Activated gamma-delta T cell treated with anti-CD3 and anti-CD28 coated beads, Interleukin-2, amount 50 U/mL, for 16 hours (primary cell): ENCODE measurements at places on chromosomes 4 and X.

GRCh38 chr4:86582410-86582809 is 11.7 kb upstream of the PTPN13 start:
- no peak for DNase-seq

DNA sequence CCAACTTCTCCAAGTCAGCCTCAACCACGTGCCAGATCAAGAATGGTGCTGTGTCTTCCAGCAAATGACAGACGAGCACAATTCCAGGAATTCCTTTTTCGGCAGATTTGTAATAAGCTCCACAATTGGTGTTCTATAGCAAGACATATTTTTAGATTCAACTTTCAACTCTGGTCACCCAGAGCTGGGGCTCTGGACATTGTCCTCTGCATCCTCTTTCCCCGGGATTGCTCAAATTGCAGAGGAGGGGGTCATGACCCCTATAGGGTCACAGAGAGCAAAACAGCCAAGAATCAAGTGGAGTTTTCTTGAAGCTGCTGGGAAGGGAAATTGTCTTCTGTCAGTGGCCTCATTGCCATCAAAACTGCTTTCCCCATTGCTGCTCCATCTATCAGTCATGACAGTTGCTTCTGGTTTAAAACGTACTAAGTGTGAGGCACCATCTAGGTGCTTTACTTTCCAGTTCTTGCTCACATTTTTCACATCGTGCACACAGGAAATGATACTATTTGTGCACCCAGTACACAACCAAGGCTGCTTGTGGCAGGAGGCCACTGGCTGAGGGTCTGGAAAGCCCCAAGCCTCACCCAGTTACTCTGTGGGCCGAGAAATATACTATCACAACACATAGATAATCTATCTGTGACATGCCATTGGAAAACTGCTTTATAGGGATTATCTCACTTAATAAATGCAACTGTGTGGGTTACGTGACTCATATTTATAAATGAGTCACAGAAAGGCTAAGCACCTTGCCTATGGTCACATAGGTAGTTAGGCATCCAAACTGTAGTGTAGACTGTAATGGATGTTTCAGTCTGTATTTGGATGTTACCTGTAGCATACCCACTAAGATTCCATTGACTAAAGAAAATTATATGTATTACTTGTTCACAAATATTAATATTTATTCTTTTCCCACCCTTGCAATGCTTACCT is 91.7 kb upstream of the PHOX2B start:
- no peak for DNase-seq

GRCh38 chr4:117907646-117908045 is 126.6 kb upstream of the NDST3 start:
- no peak for DNase-seq

DNA sequence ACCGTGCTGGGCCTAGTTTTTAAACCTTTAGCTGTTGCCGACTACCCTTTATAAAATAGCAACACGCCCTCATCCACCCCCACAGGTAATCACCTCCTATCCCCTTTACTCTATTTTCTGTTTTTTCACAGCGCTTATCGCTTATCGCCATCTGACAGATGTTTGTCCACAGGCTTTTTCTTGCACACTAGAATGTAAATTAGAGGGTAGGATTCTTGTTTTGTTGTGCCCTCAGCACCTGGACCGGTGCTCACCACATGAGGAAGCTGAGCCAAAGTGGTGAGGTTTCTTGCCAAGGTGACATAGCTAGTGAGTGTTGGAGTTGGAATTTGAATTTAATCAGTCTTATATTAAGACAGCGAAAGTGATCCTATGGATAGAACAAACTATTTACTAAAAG is 2.9 kb upstream of the RBBP7 start:
- no peak for DNase-seq

DNA sequence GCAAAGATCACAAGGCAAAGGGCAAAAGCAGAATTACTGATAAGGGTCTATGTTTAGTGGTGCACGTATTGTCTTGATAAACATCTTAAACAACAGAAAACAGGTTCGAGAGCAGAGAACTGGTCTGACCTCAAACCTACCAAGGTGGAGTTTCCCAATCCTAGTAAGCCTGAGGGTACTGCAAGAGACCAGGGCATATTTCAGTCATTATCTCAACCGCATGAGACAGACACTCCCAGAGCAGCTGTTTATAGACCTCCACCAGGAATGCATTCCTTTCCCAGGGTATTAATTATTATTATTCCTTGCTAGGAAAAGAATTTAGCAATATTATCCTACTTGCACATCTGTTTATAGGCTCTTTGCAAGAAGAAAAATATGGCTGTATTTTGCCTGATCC is 51.5 kb downstream of the NPNT start:
- DNase-seq, result no peak

GRCh38 chrX:36957425-36958328 is 50.5 kb upstream of the FAM47C start:
- DNase-seq, result no peak

DNA sequence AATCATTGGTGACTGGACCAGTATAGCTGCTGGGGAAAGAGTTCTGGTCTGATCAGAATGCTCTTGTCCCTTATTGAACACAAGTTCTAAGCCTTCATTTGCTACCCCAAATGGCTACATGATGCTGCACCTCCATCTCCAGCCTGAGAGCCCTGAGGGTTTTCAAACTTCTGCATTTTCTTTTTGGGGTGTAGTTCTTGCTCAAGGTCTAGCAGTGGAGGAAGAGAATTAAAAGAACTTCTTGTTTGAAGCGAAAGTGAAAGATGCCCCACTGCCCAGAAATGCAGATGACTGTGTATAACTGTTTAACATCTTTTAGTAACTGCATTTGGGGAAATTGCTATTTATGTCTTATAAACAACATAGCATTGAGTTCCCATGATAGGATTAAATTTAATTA is 38.5 kb downstream of the LAMTOR3 start:
- no peak for DNase-seq

- DNase-seq, result no peak
Observed at GRCh38 chrX:115650916-115651315, 89.9 kb downstream of the PLS3 start.

GRCh38 chrX:10223276-10223675 is 66.5 kb downstream of the CLCN4 start:
- no peak for DNase-seq

GRCh38 chrX:16028576-16028975 is 94.8 kb upstream of the GRPR start:
- no peak for DNase-seq

- DNase-seq, result no peak
Observed at GRCh38 chr4:62953752-62954151, 1455.5 kb downstream of the TECRL start.

DNA sequence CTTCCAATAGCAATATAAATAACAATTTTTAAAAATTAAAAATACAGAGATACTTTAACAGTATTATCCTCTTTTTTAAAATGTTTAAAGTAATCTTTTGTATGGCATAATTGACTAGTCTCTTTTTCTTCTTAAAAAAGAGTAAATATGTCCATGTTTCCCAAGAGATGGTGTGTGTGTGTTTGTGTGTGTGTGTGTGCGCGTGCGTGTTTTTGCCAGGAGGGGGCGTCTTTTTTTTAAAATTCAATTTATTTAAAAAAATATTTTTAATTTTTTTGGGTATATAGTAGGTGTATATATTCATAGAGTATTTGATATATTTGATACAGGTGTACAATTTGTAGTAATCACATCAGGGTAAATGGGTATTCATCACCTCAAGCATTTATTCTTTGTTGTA is 1073.7 kb downstream of the PCDH7 start:
- no peak for DNase-seq

- DNase-seq, result no peak
Observed at GRCh38 chrX:149151805-149152757, 353.0 kb downstream of the IDS start.

GRCh38 chr4:56128213-56128612 is 179.5 kb downstream of the CEP135 start:
- DNase-seq, result no peak

GRCh38 chr4:173001571-173001970 is 167.0 kb upstream of the GALNT7 start:
- no peak for DNase-seq

- DNase-seq, result no peak
Observed at GRCh38 chrX:142854970-142855369, 170.8 kb upstream of the SPANXN4 start.

DNA sequence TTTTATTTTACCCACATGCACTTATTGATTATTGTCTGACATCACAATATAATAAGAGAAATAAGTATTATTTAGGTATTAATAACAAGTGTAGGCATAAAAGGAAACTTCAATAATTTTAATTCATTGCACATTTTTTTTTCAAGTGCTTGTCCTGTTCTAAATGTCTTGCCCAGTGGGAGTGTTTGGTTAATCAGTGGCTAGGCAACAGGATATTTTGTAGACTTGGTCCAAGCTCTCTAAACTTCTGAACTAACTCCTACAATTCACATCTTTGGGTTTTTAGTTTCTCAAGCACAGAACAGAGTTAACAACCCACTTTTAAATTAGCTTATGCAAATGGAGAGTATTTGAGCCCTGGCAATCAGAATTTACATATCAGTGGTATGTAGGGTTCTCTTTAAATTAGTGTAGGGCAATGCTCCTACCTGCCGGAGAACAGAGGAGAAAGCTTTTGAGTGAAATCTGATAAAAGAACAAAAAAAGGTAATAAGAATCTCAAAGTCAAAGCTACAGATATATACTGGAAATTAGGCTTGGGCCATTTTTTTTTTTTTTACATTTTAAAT is 353.5 kb downstream of the ADGRL3 start:
- no peak for DNase-seq

GRCh38 chr4:44668526-44668925 is 9.7 kb upstream of the GUF1 start:
- DNase-seq, result no peak

DNA sequence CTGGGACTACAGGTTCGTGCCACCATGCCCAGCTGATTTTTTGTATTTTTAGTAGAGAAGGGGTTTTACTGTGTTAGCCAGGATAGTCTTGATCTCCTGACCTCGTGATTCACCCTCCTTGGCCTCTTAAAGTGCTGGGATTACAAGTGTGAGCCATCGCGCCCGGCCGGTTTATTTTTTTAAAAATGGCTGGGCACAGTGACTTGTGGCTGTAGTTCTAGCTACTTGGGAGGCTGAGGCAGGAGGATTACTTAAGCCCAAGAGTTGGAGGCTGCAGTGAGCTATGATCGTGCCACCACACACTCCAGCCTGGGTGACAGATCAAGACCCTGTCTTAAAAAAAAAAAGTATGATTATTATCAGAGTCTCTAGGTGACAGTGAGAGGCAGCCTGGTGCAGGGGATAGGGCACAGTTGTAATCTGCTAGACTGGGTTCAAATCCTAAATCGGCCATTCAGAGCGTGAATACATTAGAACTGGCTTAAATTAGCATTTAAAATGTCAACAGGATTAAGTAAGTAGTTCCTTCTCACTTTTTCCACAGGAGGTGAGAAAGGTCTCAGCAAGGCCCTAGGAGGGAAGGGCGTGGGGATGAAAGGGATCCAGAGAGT is 435 bp upstream of the MGST2 start:
- no peak for DNase-seq

DNA sequence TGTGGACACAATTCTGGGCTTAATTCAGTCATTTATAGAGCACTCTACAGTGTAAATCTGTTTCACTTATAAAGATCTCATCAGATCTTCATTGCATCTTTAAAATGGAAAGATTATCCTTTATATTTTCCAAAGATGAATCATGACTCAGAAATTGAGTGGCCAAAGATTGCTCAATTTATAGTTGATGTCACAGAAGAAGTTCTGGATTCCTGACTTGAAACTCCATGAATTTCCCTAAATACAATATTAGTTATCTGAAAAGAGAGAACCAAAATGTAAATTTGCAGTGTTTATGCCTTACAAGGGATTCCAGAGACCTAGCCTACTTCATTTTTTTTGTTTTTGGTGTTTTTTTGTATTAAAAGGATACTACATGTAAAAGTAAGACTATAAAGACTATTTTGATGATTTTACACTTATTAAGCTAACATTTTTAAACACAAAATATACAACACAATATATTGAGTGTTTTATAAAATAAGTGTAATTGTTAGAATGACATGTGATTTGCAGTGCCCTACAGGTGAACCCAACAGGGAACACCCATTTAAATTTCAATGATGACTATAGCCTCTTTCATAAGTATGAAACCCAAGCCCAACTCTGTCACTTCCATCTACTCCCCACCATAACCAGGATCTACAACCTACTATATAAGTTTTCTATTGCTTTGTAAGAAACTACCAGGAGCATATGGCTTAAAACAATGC is 183.5 kb downstream of the PCDH7 start:
- DNase-seq, result no peak

- no peak for DNase-seq
Observed at GRCh38 chr4:181960384-181960783, 282.8 kb upstream of the TENM3 start.

DNA sequence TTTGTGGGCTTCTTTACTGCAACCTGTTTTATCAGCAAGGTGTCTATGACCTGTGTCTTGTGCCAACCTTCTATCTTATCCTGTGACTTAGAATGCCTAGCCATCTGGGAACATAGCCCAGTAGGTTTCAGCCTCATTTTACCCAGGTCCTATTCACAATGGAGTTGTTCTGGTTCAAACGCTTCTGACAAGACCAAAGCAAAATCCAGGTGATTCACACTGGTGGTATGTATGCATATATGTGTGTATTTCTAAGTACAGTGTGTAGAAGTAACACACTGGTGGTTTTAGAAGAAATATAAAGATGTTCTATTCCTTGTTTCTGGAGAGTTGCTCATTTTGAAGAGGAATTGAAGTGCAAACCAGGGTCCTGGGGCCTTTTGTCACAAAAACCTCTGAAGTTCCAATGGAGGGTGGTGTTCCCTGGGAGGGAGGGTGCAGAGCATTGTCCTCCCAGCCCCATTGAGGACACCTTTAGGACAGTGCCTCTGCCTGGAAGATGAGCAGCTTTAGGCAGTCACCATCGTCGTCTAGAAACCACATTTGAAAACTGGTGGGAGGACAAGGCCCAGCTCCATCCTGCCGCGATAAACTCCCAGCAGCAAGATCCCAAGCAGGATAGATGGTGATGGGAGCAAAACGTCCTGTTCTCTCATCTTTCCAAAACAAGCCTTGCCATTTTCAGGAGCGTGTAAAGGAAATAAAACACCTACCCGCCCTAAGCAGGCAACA is 191.4 kb downstream of the TSPAN5 start:
- no peak for DNase-seq

DNA sequence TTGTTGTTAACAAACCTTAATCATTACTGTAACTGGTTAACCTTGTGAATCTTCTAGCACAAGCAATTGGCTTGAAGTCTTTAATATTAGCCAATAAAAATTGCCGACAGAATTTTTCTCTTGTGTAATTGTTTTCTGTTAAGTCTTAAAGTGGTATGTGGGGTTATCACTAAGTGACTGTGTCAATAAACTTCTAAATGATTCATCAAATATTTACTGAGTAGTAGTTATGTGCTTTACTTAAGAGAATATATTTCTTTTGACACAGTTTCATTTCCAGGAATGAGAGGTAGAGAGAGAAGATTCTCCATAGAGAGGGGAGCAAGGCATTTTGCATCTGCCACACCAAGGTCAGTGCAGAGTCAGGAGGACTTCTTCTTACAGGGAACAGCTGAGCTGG is 2361.6 kb upstream of the AGA start:
- DNase-seq, result no peak

DNA sequence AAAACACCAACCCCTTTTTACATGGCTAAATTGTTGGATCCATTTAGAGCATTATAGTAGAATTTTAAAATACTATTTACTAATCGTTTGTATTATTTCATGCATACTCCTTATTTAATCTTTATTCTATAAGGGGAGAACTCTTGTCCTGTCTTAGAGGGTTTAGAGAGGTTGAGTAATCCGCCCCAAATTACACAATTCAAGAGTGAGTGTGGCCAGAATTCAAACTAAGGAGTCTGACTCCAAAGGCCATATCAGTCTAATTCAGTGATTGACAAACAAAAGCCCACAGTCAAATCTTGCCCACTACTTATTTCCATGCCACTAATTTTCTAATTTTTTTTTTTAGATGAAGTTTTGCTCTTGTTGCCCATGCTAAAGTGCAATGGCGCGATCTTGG is 33.7 kb upstream of the NEIL3 start:
- DNase-seq, result no peak
